SW480 (cell line): ENCODE measurements at places on chromosomes 13 and 19.
A peak's percentile ranks its signal among the peaks of the same experiment; 100 is the strongest.

DNA sequence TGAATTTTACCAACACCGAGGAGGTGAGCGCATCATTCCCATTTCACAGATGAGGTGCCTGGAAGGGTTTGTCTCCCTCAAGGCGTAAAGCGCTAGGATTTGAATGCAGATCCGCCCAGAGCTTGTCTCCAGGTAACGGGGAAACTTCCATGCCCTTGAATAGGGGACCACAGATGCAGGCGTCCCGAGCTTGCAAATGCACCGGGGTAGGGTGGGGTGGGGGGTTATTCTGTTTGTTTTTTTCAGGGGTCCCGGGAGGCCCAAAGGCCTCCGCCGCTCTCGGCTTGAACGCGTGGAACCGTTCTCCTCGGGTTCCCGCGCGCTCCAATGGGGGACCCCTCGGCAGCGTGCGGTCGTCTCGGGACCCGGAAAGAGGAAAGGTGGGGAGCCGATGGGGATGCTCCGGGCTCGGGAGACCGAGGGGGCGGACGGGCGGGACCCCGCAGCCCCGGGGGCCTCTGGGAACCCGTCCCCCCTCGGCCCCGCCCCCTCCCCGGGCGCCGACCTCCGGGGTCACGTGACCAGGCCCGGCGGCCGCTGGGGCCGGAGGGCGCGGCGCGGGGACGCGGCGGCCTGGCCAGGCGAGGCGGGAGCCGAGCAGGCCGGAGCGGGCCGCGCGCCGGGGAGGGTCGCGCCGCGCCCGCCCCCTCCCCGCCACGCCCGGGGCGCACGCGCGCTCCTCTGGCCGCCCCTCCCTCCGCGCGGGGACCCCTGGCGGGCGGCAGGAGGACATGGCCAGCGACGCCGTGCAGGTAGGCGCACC lies at the start of gene PKN1:
Gene PKN1, plus strand, starts transcription at position 516 of the 763 bp plus-strand sequence. Its CDS starts 216 bp downstream, at position 732.
- peak; percentile 36 for DNase-seq

- DNase-seq, result peak; percentile 54
Observed at GRCh38 chr19:19540064-19540714, 2.1 kb downstream of the CILP2 start.

- no peak for DNase-seq
Observed at GRCh38 chr19:57668635-57669034, at the start of gene ZSCAN4. Gene ZSCAN4, plus strand, starts transcription at chr19:57668935. Its CDS starts 7,211 bp downstream, at chr19:57676146.

- no peak for DNase-seq
Observed at GRCh38 chr13:27504868-27505194, 54.5 kb upstream of the MTIF3 start.

DNA sequence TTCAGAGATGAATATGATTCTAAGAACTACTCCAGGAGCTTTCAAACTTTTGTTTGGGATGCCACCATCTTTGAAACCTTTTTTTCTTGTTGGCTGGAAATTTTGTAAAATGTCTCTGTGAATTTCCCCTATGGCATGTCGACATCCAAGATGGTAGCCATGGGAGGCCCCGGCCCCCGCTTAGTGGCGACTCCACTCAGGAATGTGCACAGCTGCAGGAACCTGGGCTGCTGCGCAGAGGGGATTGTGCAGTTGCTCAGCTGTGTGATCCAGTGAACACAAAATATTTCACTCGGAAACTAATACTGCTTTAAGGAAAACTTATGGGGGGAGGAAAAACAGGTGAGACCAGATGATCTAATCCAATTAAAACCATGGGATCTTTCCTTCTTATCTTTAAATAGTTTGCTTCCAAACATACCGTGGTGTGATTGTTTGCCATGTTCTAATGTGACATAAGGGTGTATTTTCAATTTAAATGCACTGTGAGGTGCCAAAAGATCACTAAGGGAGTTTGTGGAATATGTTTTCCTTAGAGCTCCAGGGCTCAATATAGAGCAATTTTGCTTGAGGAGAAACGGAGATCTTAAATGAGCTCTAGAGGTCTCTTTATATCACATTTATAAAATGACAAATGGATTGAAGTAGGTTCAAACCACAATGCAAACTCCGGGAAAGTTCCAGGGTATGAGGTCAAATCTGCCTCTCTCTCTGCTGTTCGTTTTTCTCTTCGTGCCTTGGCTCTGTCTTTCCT lies 497.7 kb downstream of the FGF9 start:
- no peak for DNase-seq

DNA sequence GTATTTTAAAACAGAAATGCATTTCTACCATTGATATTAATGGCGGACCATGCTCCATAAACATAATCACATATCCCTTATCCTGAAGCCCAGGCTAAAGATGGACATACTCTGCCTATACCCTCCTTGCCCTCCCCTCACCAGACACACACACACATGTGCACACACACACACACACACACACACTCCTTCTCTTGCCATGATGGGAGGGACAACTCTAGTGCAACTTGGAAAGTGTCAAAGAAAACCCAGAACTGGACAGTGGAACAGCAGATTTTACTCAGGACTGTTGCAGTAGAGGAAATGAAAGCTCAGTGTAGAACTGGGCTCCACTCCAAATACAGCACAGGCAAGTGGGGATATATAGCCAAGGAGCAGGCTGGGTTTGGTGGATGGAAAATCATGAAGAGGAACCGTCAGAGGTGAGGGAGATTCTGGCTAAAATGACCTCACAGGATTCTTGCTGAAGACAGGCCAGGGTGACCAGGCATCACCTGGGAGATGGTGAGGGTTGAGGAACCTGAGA lies 40.8 kb downstream of the TNFRSF19 start:
- no peak for DNase-seq

GRCh38 chr19:3146677-3147100 lies 10.9 kb downstream of the GNA15 start:
- DNase-seq, result no peak

- DNase-seq, result no peak
Observed at GRCh38 chr19:7744199-7744786, 3.0 kb downstream of the CD209 start.

GRCh38 chr19:9586764-9587163 lies 2.5 kb upstream of the ZNF121 start:
- DNase-seq, result peak; percentile 76

DNA sequence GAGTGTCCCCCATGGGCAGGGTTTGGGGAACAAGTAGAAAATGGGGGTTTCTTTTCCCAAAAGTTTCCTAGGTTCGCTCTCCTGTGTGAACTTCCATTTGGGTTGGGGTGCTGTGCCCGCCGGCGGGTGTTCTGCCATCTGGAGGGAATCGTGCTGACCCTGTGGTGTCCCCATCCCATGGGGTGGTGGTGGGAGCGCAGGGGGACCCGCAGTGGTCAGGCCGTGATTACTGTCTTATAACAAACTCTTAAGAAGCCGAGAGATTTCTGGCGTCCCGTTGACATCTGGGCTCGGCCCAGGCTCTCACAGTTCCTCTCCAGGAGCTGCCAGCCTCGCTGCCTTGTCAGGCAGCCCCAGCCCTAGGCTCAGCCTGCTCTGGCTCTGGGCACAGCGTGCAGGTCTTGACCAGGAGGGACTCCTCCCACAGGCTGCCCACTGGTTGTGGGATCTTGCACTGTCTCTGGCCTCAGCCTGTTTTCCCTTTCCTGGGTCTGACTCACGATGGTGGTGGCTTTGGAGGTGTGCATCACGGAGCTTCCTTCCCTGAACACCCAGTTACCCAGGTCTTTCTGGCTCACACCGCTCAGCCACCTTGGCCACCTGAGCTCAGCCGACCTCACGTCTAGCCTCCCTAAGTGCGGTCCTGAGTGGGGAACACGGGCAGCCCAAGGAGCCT lies 34.5 kb downstream of the PLEKHJ1 start:
- DNase-seq, result no peak

GRCh38 chr19:17902701-17903100 lies 30.1 kb upstream of the CCDC124 start:
- no peak for DNase-seq
